Activated CD8-positive, alpha-beta T cell treated with anti-CD3 and anti-CD28 coated beads, Interleukin-2, amount 10 ng/mL, durations not matched to agents 7 days and 5 days (primary cell): ENCODE measurements at places on chromosomes 4 and X.

DNA sequence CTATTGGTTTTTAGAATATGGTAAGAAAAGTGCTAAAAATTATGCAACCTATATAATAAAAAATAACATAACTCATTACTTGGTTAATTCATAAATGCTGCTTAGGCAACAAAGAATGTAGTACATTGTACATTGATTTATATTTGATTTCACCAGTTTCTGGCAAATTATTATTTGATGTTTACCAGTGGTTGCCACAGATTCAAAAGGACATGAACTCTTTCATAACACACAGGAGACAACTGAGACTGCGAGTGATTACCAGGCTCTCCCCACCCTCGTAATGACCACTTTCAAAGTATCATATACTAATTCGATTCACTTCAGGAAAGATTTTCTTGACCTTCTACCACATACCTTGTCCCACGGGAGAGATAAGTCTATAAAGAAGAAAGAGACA lies 158.5 kb downstream of the NR3C2 start:
- DNase-seq, result no peak

DNA sequence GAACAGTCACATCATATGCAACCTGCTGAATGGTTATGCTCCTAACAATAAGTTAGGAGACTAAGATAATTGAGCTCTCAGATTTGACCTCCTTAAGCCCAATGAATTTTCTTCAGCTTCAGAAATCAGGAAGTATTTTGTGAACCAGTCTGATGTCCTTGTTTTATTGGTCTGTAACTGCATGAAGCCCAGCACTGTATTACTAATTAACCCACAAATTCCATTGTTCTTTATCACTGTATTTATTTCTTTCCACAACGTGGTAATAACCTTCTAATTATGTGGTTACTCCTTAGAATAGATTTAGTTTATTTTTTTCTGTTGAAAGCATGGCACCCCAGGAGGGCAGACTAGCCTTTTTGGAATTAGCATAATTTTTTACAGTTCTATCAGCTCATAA lies 3.9 kb upstream of the MFAP3L start:
- no peak for DNase-seq

DNA sequence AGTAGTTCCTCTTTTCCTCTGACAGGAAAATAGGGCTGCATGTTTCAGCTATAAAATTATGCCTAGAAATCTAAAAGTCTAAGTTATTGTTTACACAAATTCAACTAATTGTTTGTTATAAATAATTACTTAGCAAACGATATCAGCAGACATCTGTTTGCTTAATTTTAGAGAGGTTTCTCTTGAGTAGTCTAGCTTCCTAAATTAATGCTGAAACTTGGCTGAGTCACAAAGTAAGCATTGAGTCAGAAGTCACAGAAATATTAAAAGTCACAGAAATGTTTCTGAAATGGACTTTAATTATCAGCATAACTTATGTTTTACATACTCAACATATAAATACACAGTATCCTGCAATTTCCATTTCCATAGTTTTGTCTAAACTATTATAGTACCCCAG lies 1044.0 kb downstream of the CCSER1 start:
- DNase-seq, result no peak

GRCh38 chr4:53921856-53922255 lies 142.5 kb downstream of the CHIC2 start:
- no peak for DNase-seq

DNA sequence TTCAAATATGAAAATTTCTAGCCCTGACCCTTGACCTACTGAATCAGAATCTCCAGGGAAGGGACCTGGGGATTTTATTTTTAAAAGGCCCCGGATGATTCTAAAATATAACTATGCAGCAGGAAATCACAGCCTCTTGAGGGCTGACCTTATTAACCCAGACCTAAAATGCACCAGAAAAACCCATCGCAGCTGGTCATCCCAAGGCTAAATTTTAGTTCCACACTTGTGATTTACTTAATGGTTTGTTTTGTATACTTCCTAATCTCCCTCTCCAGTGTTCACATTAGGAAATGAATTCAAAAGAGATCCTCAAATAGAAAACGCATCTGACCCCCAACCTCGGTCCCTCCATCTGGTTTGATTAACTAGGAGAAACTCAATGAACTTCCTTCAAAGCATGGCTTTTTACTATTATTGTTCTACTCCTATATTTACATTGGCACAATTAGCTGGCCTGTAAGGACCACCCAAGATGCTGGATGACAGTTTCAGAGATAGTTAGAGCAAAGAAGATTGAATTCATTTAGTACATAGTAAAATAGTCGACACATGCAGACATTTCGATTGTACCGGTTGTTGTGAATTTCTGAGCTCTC lies 147.8 kb upstream of the MED14 start:
- no peak for DNase-seq

GRCh38 chr4:112938461-112939058 lies 110.9 kb upstream of the ANK2 start:
- DNase-seq, result no peak

- DNase-seq, result no peak
These were observed 151.3 kb downstream of the RTL9 start for GRCh38 chrX:110509755-110510532.

DNA sequence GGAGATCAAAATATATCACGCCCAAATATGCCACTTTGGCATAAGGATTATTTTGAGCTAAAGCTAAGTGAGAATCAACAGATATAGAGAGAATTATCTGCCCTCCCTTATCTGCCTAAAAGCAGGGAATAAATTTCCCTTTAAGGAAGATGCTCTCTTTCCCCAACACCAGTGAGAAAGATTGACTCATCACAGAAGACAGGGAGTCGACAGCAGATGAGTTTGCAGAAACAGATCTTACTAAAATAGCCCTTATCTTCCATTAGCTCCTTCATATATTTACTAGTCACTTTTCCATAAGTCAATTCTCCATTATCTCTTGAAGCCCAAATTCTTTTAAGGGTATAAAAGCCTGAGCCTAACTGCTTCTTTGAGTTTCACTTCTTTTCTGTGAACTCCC lies 156.6 kb downstream of the CAMK2D start:
- DNase-seq, result no peak

GRCh38 chr4:40322811-40323210 lies 12.3 kb upstream of the CHRNA9 start:
- DNase-seq, result no peak

GRCh38 chrX:31280580-31280979 lies 208.7 kb upstream of the FTHL17 start:
- no peak for DNase-seq

- no peak for DNase-seq
These were observed 56.8 kb upstream of the ALG13 start for GRCh38 chrX:111624169-111624568.

DNA sequence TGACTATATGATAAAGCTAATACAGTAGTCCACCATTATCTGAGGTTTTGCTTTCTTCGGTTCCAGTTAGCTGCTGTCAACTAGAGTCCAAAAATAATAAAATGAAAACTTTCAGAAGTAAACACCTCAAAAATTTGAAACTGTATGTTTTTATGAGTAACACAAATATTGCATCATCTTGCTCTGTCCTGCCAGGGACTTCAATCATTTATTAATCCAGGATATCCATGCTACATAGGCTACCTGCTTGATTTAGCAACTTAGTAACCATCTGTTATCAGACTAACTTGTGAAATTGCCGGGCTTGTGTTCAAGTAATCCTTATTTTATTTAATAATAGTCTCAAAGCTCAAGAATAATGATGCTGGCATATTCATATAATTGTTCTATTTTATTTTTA lies 1537.8 kb upstream of the PABPC4L start:
- no peak for DNase-seq
